ENCODE measurements at places on chromosomes 2 and 18. TPM values are rescaled to one million over a fixed set of nuclear protein-coding genes. Genes with fewer than 3 reads are reported as not detected.

DNA sequence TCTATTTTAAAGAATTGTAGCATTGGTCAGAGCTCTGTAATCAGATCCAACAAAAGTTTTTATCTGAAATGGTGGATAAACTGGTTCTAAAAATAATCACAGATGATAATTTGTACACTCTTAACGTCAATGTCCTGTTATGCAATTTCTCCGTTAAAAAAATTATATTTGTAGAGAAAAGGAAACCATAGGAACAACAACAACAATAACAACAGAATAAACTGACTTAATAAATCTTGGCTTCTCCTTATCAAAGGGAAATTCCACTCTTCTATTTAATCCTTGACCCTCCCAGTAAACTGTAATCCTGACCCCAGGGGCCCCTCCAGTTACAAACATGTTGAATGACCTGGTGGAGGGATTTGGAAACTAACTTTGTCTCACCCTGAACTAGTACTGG is 78.6 kb upstream of the ZFP36L2 start:
- H3K4me3 ChIP-seq, result no peak overlapping the region
- DNase-seq, result peak; percentile 78
- no peaks in the 10 kb centered on the region for H3K36me3 ChIP-seq
- no peak overlapping the region for H3K27ac ChIP-seq
- no peaks in the 10 kb centered on the region for H3K27me3 ChIP-seq

DNA sequence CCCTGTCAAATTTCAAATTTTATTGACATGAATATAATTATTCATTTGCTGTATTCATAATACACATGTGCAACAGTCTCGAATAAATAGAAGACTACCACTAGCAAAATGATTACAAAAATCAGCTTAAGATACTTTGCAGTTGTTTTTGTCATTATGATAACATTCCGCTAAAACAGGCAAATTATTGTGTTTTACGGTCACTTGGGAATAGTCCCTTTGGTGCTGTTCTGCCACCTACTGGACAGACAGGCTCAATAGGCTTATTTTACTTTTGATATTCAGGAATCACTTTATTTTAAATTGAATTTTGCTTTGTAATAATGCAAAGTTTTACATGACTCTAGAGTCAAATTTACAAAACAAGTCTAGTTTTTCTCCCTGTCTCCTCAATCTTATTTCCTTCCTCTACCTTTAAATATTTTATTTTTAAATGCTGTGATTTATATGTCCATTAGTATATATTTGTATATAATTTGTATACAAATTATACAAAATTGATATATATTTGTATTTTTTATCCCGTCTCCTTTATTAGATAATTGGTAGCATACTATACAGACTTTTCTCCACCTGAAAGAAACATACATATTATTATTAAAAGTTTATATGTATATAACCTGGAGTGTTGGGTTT is 456.3 kb downstream of the DLGAP1 start:
- H3K4me1 ChIP-seq, result peaks cover 2% of the 10 kb centered on the region
- H3K36me3 ChIP-seq, result no peaks in the 10 kb centered on the region
- H3K27me3 ChIP-seq, result no peaks in the 10 kb centered on the region
- no peak overlapping the region for H3K4me3 ChIP-seq
- peak; percentile 45 for DNase-seq

DNA sequence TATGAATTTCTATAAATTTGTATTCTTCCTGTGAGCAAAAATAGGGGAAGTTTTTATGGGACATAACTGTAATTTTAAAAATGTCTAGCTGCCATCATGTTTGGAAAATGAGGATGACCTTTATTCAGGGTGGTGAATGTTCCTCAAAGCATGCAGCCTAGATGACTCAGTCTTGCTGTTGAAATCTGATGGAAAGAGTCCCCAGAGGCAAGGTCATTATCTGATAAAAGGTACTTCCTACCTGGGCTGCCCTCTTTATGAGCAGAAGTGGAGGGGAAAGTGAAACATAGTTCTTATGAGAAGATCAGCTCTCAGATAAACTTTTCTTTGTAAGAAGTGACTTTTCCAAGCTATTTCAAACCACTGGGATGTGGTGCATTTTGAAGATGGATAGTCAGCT is 1144.7 kb upstream of the PIK3C3 start:
- H3K27me3 ChIP-seq, result no peaks in the 10 kb centered on the region
- H3K4me3 ChIP-seq, result no peak overlapping the region
- DNase-seq, result peak; percentile 19
- no peaks in the 10 kb centered on the region for H3K36me3 ChIP-seq
- H3K27ac ChIP-seq, result no peak overlapping the region

GRCh38 chr2:53969285-53969967 is 1.4 kb downstream of the PSME4 start:
- no peaks in the 10 kb centered on the region for H3K27me3 ChIP-seq
- no peaks in the 10 kb centered on the region for H3K4me1 ChIP-seq
- no peaks in the 10 kb centered on the region for H3K36me3 ChIP-seq

GRCh38 chr2:180980943-180981911 is 822 bp downstream of the UBE2E3 start:
- H3K4me3 ChIP-seq, result peak overlapping the region; percentile 74
- no peaks in the 10 kb centered on the region for H3K27me3 ChIP-seq
- H3K27ac ChIP-seq, result peak overlapping the region; percentile 72
- no peaks in the 10 kb centered on the region for H3K36me3 ChIP-seq
- peaks cover 16% of the 10 kb centered on the region for H3K4me1 ChIP-seq

- H3K4me1 ChIP-seq, result no peaks in the 10 kb centered on the region
- no peaks in the 10 kb centered on the region for H3K36me3 ChIP-seq
- DNase-seq, result no peak
- no peaks in the 10 kb centered on the region for H3K27me3 ChIP-seq
- no peak overlapping the region for H3K4me3 ChIP-seq
Measured at GRCh38 chr2:96225016-96225533, 16.4 kb upstream of the STARD7 start.

DNA sequence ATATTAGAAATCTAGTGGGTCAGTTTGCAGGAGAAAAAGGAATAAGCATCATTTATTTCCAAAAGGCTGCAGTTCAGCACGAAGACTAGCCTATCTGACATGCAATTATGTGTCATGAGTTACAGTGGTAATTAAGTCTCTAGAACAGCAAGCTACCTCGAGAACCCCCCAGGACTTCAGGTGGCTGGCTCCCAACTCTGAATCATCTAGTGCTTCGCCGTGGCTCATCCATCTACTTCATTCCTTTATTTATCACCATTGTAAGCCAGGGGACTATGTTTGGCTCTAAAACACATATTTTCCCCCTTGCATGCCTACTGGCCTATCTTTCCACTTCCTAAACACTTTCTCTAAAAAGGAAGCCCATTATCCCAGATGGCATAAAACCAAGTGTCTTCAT is 121.6 kb downstream of the TXNL1 start:
- H3K4me1 ChIP-seq, result no peaks in the 10 kb centered on the region
- H3K4me3 ChIP-seq, result no peak overlapping the region
- H3K27ac ChIP-seq, result no peak overlapping the region

- no peak for DNase-seq
- H3K36me3 ChIP-seq, result no peaks in the 10 kb centered on the region
- H3K4me1 ChIP-seq, result no peaks in the 10 kb centered on the region
Measured at GRCh38 chr2:211181626-211182025, 625.2 kb downstream of the CPS1 start.

DNA sequence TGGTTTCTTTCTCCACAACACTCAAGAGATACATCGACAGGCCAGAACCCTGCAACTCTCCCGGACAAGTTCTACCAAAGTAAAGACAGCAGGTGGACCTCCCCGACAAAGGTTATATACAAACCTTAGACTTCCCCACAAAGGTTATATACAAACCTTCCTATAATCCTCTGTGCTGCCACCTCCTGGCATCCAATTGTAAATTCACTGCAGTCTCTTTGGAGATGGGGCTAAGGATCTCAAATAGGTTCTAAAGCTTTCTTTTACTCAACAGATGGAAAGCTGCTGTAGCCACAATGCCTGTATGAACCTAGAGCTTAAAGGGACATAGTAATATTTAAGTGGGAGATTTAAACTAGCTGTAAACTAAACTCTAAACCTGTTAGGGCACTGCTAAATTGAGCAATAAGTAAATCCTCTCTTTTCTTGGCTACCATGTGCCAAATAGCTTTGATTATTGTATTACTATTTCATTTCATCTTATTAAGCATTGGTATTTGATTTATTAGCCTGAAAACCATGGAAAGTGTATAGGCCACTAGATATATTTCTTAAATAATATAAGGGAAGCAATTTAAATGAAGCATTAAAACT is 9.8 kb upstream of the MREG start:
- no peak overlapping the region for H3K4me3 ChIP-seq
- H3K36me3 ChIP-seq, result no peaks in the 10 kb centered on the region
- no peaks in the 10 kb centered on the region for H3K4me1 ChIP-seq
- no peaks in the 10 kb centered on the region for H3K27me3 ChIP-seq

DNA sequence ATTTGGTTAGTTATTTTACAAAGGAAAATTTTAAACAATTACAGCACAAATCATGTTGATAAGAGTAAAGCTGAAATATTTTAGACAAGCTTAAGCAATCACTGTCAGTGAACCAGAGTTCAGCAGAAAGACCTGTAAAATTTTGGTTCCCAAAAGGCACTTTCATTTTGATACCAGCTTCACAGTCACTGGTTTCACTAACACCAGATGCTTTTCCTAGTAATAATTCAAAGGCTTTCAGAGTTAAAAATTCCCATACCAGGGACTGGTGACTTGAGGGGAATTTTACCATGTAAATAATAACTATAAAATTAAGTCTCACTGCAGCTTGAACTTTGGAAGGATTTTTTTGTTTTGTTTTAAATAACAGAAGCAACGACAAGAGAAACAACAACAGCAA is 102.3 kb upstream of the CD302 start:
- H3K4me3 ChIP-seq, result no peak overlapping the region
- peaks cover 6% of the 10 kb centered on the region for H3K27me3 ChIP-seq
- no peak for DNase-seq
- H3K36me3 ChIP-seq, result no peaks in the 10 kb centered on the region
- peaks cover 3% of the 10 kb centered on the region for H3K4me1 ChIP-seq
- no peak overlapping the region for H3K27ac ChIP-seq

- DNase-seq, result peak; percentile 42
- H3K4me3 ChIP-seq, result no peak overlapping the region
- H3K27ac ChIP-seq, result no peak overlapping the region
- peaks cover 60% of the 10 kb centered on the region for H3K27me3 ChIP-seq
- no peaks in the 10 kb centered on the region for H3K36me3 ChIP-seq
Measured at GRCh38 chr2:199471443-199472057, 13.8 kb upstream of the SATB2 start.

The DOK6 gene
- total RNA-seq, result 4.0 TPM

The SCN3A gene
- 0.33 TPM for total RNA-seq

The REG3G gene
- not detected for total RNA-seq

The CTNNA2 gene
- total RNA-seq, result not detected
